AG10803 (cell line): ENCODE measurements at places on chromosomes 3 and 15.

DNA sequence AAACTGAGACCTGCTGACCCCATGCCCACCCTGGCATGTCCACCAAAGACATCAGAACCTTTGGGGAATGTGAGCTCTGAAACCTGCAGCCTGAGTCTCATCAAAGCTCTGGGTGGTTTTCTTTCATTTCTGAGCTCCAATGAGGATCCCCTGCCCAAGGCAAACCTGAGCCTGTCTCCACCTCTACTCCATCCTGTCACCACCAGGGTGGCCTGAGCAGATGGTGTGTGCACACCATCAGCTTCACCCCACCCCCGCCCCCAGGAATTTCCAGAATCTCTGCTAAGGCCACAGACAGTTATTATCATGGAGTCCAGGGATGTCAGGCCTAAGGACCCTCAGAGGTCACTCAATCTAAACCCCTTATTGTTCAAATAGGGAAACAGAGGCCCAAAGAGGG is 1.3 kb downstream of the XIRP1 start:
- DNase-seq: peak; percentile 22

- peak; percentile 62 for DNase-seq
Observed at GRCh38 chr3:38004415-38005075, 14.0 kb downstream of the VILL start.

GRCh38 chr15:35850284-35850683 is 304.3 kb upstream of the DPH6 start:
- DNase-seq: no peak

- DNase-seq: no peak
Observed at GRCh38 chr3:142029052-142029642, 120.2 kb downstream of the TFDP2 start.

DNA sequence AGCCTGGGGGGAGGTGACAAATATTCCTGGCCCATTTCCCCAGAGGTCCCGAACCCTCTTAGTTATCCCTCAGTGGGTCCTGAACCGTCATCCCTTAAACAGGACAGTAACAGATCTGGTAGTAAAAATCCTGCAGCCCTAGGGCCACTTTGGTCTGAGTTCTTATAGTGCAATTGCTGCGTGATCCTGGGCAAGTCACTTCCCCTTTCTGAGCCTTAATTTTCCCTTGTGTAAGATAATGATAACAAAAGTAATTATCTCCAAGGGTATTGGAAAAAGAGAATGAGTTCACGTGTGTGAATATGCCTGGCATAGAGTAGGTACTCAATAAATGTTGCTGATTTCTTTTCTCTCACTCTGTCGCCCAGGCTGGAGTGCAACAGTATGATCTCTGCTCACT is 2.9 kb upstream of the JAGN1 start:
- no peak for DNase-seq

- no peak for DNase-seq
Observed at GRCh38 chr3:151203051-151203420, at the start of gene GPR171. TSS of gene GPR171 (minus strand) at chr3:151203216. CDS start at chr3:151199386, 3,830 bp downstream.

DNA sequence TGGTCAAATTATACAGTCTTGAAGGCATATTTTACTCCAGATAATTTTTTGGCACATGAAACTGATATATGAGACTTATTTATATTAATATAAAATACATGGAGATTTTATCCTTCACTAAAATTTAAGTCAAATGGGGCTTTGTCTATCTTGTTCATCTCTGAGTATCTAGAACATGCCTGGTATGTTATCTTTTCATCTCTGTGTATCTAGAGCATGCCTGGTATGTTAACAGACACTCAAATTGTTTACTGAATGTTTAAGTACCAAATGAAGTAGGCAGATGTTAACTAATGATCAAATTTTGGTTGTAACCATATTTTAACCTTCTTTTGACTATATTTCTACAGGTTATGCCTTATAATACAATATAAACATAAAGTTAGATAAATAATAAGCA is 7.7 kb downstream of the GTF2A2 start:
- DNase-seq: no peak

GRCh38 chr3:147361454-147362420 is 44.6 kb downstream of the ZIC4 start:
- no peak for DNase-seq

GRCh38 chr3:87359826-87360225 is 83.4 kb upstream of the POU1F1 start:
- DNase-seq: no peak
